ENCODE measurements at places on chromosomes 3 and 15.

DNA sequence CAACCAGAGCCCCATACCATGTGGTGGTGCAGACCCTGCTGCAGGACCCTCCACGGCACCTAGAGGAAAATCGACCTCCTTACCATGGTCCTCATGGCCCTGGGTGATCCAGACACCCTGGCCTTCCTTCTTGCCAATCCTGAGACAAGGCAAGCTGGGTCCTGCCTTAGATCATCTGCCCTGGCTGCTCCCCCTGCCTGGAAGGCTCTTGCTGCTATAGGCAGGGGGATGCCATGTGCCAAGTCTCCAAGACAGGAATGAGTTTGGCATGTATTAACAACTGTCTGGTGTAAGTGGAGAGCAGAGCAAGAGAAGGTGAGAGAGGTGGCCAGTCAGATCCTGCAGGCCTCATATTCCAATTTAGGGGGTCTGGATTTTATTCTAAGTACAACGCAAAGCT lies 7.5 kb downstream of the HEG1 start:
- no peak for DNase-seq

DNA sequence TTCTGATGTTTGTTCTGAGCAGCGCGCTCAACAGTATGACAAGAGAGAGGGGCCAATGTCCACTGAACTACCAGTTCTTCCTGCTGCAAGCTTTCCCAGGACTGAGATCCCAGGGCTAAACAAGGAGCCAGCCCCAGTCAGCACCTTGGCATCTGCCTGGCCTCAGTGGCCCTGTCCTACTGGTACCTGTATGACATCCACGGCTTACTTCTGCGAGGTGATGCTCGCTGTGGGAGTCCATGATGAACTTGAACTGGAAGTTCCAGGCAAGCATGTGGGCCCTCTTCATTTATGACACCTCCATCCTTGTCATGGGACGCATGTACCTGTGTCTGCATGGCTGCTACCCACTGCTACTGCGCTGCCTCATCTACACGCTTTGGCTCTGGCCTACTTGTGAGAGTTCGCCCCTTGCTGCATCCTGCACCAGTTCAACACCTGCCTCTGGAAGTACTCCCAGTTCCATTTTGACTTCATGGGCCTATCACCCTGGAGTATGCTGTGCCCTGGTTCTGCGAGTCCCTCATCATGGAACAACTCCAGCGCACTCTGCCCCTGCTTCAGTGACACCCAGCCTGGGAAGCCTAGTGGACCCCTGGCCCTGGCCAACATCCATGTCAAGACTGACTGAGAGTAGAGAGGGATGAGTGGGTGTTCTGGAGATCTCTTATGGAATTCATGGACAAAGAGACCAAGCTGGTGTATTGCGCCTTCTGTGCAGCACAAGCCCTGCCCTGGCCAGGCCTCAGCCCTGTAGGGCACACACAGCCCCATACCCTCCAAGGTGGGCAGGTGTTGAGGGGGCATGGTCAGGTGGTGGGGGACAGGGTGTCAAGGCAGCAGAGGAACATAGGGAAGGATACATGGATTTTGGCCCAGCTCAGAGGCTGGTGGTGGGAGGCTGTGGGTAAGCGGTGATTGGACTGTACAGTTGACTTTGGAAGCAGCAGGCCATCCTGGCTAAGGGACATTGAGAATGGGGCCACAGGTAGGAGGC lies 246.8 kb downstream of the NLGN1 start:
- no peak for DNase-seq

GRCh38 chr3:155031186-155031585 lies 48.9 kb upstream of the MME start:
- no peak for DNase-seq

DNA sequence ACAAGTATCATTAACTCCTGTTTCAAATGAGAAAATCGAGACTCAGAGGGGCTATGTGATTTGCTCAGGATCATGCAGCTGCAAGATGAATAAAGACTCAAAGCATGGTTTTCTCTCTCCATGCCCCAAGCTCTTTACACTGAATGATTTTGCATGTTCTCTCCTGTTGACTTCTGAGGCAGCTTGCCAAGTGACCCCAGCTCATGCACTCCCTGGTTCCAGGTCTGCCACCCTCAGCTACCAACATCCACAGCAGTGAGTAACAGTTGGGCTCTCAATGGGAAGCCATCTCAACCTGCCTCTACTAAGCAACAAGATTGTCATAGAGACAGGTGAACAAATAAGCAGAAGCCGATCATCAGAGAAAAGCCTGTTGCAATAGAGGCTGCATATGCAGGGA lies 116.9 kb upstream of the GADL1 start:
- peak; percentile 28 for DNase-seq

GRCh38 chr15:71431343-71432336 lies 316.4 kb downstream of the THSD4 start:
- no peak for DNase-seq

- no peak for DNase-seq
Measured at GRCh38 chr3:171813897-171814460, 3.7 kb upstream of the PLD1 start.

DNA sequence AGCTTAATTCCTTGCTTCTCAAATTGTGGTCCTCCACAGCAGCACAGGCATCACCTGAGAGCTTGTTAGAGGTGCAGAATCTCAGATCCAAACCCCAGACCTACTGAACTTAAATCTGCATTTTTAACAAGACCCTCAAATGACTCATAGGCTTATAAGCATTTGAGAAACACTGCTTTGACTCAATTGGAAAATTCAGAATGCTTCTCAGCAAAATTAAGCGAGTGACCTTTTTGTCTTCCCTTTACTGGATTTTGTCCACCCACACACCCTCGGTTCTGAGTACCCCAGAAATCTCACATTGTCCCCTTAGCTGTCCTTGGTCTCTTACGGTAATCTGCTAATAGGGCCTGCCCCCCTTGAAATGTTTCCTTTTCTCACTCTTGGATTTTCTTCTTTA lies 17.9 kb downstream of the CD80 start:
- DNase-seq, result no peak

GRCh38 chr3:108333961-108334360 lies 37.6 kb downstream of the HHLA2 start:
- DNase-seq, result no peak

GRCh38 chr3:161770484-161771386 lies 274.1 kb downstream of the OTOL1 start:
- peak; percentile 96 for DNase-seq

GRCh38 chr3:119322021-119322834 lies 28.0 kb downstream of the ARHGAP31 start:
- DNase-seq, result peak; percentile 66

GRCh38 chr3:10074666-10075065 lies 33.4 kb downstream of the FANCD2OS start:
- DNase-seq, result no peak

DNA sequence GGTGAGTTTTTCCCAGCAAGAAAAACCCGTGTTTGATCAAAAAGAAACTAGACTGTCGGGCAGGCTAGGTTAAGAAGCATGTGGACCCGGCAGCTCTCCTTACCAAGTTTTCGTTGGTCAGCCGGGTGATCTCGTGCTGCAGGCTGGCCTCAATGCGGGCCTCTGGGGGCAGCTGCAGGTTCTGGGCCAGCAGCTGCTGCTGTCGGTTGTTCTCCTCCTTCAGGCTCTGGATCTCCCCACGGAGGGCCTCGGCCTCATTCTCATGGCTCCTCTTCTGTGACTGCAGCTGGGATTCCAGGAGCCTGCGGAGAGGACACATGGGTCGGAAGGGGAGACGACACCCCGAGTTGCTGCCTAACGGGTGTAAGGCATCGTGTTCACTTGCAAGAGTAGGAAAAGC lies 44.5 kb upstream of the MYO5C start:
- DNase-seq, result no peak

DNA sequence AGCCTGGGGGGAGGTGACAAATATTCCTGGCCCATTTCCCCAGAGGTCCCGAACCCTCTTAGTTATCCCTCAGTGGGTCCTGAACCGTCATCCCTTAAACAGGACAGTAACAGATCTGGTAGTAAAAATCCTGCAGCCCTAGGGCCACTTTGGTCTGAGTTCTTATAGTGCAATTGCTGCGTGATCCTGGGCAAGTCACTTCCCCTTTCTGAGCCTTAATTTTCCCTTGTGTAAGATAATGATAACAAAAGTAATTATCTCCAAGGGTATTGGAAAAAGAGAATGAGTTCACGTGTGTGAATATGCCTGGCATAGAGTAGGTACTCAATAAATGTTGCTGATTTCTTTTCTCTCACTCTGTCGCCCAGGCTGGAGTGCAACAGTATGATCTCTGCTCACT lies 2.9 kb upstream of the JAGN1 start:
- DNase-seq, result no peak

- no peak for DNase-seq
Measured at GRCh38 chr3:45816544-45816943, 20.2 kb upstream of the SLC6A20 start.

DNA sequence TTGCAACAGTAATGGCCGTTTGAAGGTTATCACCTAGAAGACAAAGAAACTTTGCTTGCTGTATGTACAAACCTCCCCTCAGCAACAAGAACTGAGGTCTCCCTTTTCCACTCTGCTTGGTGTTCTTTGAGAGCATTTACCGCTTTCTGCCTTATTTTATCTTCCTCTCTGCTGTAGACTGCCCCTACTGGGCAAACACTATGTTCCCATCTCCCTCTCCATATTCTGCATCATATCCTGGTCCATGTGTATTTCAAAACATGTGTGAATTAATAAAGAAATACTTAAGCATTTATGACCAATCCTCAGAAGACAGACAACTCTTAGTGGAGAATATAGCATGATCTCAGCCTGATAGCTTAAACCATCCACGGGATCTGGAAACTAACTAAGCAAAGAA lies 64.4 kb downstream of the ATP13A5 start:
- peak; percentile 29 for DNase-seq

- DNase-seq, result no peak
Measured at GRCh38 chr15:90095521-90095959, 6.7 kb downstream of the IDH2 start.

DNA sequence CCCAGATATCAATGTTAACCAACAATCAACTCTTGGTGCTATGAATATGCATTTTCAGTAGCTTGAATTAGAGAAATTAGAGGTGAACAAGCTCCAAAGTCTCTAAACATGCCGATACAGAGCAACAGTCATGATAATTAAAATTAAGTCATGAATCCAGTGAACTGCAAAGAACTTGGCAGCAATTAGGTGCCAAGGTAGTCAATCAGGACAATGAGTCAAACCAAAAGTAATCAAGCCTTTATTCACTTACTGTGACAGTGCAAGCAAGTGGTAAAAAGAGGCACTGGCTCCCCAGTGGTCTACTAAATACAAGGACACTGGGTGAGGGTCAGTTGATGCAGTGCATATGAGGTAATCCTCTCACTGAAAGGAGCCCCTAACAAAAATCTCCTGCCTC lies 1.8 kb downstream of the ZNF770 start:
- DNase-seq, result no peak

DNA sequence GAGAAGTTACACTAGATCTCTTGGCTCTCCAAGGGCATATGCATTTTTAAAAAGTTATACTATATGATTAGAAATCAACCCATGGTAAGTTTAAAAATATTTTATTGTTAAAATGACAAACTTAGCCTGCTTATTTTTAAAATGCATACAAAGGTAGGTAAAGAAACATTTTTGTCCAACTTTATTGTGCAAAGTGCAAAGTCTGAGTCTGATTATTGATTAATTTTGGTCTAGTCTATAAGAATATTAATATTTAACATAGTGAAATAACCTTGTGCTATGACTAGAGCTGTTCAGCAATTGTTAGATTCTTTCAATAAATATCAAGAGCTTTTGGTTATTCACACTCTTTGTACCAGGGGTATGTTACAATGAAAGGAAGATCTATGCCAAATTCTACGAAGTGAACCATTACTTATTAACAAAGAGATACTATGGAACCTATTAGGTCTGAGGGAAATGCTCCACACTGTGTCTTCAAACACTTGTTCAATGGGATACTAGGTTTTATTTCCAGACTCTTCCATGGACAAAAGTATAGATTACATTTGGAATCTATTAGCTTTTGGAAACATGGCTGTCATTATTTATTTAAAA lies 70.4 kb downstream of the DIPK2A start:
- DNase-seq, result no peak

- DNase-seq, result no peak
Measured at GRCh38 chr3:43014241-43014640, 35.1 kb downstream of the GASK1A start.

DNA sequence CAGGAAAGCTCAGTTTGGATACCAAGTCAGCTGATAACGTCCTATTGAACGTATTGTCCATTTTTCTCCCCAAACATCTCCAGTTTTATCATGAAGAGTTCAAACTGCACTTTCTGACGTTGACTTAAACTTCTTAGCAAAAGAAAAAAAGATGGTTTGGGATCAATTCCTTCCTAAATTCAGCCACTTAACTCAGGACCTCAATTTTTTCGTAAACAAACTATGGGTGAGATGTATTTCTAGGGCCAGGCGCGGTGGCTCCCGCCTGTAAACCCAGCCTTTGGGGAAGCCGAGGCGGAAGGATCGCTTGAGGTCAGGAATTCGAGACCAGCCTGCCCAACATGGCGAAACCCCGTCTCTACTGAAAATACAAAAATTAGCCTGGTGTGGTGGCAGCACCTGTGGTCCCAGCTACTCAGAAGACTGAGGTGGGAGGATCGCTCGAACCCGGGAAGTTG lies 464 bp upstream of the MRPS25 start:
- no peak for DNase-seq

- DNase-seq, result peak; percentile 53
Measured at GRCh38 chr3:46462511-46462910, 2.2 kb downstream of the LTF start.

- DNase-seq, result no peak
Measured at GRCh38 chr15:28919679-28920655, 34.2 kb downstream of the APBA2 start.

- DNase-seq, result no peak
Measured at GRCh38 chr3:180179562-180179961, 142.8 kb upstream of the PEX5L start.
